ENCODE measurements at places on chromosomes 5 and 9.

- no peak for DNase-seq
These were observed 103.8 kb downstream of the MAP1B start for GRCh38 chr5:72210888-72211678.

DNA sequence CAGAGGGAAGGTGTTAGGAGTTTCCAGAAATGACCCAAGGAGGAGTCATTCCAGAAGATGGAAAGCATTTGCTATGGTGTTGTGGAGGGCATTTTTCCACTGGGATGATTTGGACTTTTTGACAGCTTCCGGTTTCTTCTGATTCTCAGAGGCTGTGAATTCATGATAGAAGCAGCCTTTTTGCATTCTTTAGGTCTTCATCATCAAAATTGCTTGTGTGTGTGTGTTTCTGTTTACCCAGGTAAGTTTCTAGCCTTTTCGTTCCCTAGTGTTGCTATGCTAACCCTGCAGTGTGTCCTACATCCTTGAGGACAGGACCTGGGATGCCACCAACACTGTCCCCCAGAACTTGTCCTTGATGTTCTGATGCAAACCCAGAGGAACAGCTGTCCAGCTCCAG is 19.6 kb downstream of the IRX1 start:
- DNase-seq = no peak

GRCh38 chr5:20604992-20605391 is 617.0 kb upstream of the CDH18 start:
- no peak for DNase-seq

GRCh38 chr5:91022518-91022917 is 360.6 kb downstream of the ARRDC3 start:
- DNase-seq = no peak

DNA sequence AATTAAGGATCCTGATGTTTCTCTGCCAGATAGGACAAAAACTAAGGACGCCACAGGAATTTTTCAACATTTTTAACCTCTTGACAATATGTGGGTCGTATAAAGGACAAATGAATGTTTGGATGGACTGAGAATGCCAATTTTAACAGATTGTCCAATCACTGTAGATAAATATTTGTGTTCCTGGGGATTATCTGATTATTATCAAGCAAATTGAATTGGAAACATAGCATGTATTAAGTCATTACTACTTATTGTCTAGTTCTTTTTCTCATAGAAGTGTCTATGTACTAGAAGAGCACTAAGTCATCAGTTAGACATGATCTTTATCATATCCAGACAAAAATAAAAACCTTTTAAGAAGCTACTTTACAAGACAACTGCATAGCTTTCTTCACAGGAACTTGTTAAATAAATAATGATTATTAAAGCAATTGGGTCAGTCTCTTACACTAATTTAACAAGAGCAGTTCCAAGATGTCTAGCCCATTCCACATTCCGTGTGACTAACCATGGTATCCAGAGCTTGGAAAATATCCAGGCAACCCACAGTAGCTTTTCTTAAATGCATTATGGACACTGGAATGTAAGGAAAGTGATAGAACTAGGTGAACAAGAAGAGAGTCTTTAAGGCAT is 127.5 kb upstream of the CDKN2B start:
- DNase-seq = no peak

- DNase-seq = no peak
These were observed 793 bp upstream of the PKD2L2 start for GRCh38 chr5:137888466-137888862.

DNA sequence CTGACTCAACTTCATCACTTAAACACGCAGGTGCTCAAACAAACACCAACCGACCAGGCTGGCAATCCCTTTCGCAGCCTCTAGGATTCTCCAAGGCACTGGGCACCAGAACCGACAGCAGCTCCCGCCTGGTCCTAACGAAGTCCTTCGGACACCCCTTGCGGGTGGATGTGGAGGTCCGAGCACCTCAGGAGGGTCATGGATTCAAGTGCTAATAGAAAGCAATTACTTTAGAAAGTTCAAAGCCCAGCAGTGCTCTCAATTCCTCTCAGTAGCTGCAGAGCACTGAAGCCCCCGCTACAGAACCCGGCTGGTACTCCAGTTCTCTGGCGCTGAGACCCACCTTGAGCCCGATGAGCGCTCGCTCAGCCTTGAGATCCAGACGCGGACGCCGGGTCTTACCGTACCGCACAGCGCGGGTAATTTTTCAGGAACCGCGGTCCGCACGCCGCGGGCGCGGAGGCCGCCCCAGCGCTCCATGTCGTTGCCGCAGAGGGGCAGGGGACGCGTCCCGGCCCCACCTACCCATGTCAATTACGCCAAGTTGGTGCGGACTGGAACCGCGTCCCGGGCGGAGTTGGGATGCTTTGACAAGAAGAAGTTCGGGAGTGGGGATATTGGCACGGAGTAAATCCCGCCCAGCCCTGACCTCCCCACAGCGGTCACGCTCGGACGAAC is 638 bp downstream of the MARCHF3 start:
- no peak for DNase-seq

- no peak for DNase-seq
These were observed 123.7 kb downstream of the EBF1 start for GRCh38 chr5:158976035-158976434.

- DNase-seq = peak; percentile 13
These were observed 1.9 kb downstream of the GNAQ start for GRCh38 chr9:78029551-78030295.

- no peak for DNase-seq
These were observed 69.2 kb upstream of the MYO10 start for GRCh38 chr5:17005107-17005828.

DNA sequence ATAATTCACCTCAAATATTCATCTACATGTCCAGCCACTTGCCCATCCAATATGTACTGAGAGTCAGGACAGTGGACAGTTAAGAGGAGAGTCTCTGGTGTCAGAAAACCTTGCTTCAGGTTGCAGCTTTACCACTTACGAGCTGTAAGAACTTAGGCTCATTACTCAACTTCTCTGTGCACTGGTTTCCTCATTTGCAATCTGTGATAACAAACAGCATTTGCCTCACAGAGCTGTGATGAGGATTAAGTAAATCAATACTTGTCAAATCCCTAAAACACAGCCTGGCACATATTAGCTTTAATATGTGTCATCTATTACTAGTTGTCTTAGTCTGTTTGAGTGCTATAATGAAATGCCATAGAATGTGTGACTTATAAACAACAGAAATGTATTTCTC is 8.6 kb downstream of the GOLGA1 start:
- DNase-seq = no peak

- no peak for DNase-seq
These were observed 123.5 kb downstream of the SMARCA2 start for GRCh38 chr9:2138646-2139045.

GRCh38 chr9:133048595-133048994 is 13.2 kb upstream of the CEL start:
- DNase-seq = peak; percentile 14

GRCh38 chr9:22102146-22103053 is 93.3 kb upstream of the CDKN2B start:
- no peak for DNase-seq

DNA sequence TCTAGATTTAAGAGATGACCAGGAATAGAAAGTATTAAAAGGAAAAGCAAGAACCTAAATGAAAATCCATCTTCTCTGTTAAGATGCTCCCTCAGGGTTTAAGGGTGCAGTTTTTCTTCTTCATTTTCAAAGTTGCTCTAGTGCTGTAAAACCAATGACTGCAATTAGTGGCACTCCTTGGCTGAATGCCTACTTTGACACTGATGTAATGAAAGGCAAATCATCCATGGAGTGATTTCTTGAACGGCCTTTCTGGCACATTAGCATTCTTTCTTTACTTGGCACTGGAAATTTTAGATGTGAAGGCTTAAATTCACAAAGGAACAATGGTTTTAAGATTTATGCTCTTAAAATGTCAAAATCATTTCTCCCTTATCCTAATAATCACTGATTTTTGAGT is 19.3 kb upstream of the ISCA1 start:
- no peak for DNase-seq

DNA sequence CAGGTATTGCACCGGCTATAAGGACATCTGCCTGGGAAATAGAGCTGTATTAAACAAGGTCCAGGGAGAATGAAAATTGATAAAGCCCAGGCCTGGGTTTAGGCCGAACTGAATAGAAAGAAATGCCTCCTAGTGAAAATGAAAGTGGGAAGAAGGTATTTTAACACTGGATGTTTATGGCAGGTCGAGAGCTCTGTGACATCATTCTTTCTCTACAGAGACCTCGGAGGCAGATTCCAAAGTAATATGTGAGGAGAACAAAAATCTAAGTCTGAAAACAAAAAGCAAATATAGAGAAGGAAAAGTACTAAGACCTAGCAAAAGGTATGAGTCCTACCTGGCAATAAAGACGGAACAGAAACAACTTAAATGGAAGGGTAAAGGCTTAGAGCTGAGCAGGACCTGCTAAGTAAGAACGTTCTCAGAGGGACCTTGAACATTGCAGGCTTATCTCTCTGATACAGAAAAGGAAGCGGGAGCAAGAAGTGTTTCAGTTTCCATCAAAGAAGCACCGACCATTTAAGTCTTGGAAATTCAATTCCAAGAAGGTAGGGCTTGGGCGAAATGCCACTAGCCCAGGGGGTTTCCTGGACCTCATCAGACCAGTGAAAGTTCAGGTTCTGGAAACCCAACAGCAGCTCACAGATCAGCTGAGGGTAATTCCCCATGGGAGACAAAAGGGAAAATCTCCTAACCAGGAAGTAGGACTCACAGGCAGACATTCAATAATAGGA is 80.0 kb downstream of the SUSD1 start:
- DNase-seq = no peak

GRCh38 chr9:128940271-128940921 is 7.0 kb downstream of the DOLK start:
- DNase-seq = no peak

DNA sequence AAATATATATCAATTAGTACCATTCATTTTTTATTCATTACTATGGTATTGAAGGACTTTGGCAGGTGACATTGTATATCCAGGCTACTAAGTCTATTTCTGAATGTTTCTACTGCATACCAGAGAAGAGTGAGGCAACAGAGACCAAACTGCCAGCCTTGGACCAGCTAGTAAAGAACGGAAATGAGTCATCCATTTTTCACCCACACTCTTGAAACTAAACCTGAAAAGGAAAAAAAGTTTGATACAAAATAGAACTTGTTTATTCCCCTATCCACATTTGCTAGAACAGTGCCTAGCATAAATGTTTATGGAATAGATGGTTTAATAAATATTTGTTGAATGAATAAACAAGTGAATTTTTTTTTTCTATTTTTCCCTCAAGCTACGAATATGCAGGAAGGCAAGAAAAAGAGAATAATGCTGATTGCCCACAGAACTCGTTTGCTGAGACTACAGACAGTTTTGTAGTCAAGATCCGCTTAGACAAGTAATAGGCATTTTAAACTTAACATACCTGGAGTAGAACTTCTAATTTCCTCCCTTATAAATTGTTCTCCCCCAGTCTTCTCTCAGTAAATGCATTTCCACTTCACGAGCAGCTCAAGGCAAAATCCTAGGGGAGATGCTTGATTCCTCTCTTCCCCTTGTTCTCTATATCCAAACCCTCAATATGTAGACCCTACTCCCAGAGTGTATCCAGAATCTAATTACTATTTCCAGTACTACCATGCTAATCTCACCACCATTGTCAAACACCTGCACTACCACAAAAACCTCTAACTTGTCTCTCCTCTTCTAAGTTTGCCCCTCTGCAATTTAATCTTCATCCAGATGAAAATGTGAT is 146.2 kb upstream of the RASA1 start:
- no peak for DNase-seq

DNA sequence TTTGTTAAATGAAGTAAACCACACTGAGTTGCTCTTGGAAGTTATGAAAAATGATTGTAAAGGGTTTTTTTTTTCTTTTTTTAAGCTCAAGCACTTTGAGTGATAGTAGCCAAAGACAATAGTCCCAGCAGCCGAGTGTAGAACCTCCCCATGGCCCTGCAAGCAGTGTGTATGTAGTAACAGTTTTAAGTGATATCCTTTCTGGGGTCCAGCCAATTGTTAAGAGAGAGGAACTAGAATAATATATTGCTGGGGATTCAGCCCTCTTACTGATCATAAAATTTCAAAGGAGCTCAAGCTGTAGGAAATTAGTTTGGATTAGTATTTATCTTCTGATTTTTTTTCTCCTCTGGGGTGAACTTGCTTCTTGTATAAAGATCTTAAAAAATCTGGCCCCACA is 43.2 kb downstream of the NPR3 start:
- no peak for DNase-seq

DNA sequence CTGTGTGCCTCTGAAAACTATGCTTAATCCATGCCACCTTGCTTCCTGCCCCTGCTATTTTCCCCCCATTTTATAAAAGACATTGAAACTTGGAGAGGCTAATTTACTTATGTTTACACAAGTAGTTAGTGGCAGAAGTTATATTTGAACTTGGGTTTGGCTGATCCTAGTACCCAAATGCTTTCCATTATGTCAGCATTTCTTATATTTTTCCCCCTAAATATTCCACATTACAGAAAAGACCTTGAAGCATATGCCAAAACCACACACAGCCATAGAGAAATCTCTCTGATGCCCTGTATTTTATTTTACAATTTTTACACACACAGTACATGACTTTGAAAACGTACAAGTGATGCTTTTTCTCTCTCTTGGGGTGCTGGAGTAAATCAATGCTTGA is 11.2 kb downstream of the C1QTNF2 start:
- no peak for DNase-seq

DNA sequence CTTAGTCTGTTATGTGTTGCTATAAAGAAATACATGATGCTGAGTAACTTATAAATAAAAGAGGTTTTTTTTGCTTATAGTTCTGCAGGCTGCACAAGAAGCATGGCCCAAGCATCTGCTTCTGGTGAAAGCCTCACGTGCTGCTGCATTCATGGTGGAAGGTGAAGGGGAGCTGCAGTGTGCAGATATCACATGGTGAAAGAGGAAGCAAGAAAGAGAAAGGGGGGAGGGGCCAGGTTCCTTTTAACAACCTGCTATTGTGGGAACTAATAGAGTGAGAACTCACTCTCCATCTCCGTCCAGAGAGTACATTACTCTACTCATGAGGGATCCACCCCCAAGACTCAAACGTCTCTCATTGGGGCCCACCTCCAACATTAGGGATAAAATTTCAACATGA is 12.5 kb upstream of the PARP8 start:
- DNase-seq = no peak

DNA sequence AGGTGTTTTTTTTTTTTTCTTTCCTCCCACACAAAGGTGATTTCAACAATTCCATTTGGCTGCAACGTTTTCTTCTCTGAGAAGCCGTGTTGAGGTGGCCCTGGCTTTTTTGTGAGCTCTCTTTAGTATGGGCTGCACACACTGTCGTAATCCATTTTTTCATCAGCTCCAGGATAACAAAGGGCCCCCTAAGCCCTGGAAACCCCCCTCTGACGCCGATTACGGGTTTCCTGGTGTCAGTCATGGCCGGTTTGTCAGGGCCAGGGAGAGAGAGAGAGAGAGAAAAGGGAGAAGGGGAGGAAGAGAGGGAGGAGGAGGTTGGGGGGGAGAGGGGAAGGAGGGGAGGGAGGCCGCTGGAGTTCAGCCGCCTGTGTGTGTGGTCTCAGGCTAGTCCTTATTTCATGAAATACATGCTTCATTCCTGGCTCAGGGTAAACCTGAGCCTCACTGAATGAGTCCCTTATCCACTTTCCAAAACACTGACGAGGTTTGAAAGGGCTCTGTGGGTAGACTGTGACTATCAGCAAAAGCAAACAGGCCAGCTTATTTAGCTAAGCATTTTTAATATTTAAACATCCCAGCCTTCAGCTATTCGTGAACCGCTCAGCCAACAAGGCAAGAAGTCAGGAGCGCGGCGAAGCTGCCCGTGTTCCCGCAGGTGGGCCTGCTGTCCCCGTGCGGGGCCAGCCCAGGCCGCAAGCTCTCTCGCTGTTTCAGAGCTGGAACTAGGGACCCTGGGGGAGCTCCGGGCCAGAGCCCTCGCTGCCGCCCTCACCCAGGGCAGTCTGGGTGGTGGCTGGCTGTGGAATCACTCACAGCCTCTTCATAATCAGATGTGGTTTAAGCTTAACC is 172.8 kb downstream of the ERCC6L2 start:
- no peak for DNase-seq

Data from NCI-H1694 treated with DMSO at 0.1 percent for 48 hours (cell line).